ENCODE measurements at places on chromosomes 2 and 18.

GRCh38 chr2:25814681-25815080 is 63.6 kb downstream of the ASXL2 start:
- no peak for DNase-seq

- DNase-seq = no peak
Observed at GRCh38 chr2:171279983-171280790, 119.5 kb upstream of the TLK1 start.

- DNase-seq = no peak
Observed at GRCh38 chr2:40041422-40042382, 262.6 kb upstream of the THUMPD2 start.

GRCh38 chr2:210586381-210586780 is 30.0 kb downstream of the CPS1 start:
- no peak for DNase-seq

DNA sequence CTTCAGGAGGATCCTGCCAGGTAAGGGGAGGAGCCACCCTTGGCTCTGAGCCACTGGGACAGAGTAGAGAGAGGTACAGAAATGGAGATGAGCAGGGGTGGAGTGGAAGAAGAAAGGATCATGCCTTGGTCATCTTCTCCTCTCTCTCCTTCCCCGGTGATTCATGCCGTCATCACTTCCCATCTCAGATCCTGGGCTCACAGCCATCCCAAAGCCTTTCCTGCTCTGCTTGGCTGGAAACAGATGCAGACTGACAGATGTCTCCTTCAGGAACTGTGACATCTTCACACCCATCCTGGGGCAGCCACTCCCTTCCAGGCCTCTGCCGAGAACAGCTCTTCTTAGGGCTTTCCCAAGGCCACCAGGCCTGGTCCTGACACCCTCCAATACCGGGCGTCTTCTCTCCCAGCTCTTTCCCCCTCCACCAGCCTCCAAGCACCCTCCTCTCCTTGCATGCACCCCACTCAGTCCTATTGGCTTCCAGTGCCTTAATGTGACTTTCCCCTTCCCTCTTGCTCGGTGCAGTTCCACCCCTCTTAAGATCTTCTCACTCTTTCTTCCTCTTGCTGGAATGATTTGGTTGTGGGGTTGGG is 58.3 kb upstream of the TNP1 start:
- DNase-seq = no peak

GRCh38 chr2:47486841-47487497 is 84.0 kb downstream of the MSH2 start:
- no peak for DNase-seq

DNA sequence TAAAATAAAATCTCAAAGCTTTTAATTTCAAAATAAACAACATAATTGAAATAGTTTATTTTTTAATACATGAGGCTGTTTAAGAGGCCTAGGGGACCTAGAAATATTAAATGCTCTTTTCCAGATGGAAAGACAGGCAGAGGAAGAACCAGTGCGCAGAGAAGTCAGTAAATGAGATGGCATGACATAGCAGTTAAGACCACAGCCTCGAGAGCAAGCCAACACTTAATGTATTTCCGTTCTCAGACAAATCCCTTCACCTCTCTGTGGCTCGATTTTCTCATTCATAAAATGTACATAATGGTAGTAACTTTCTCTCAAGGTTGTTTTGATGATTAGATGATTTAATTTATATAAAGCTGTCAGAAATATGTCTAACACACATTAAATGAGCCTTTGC is 405.1 kb upstream of the CWC22 start:
- DNase-seq = no peak

DNA sequence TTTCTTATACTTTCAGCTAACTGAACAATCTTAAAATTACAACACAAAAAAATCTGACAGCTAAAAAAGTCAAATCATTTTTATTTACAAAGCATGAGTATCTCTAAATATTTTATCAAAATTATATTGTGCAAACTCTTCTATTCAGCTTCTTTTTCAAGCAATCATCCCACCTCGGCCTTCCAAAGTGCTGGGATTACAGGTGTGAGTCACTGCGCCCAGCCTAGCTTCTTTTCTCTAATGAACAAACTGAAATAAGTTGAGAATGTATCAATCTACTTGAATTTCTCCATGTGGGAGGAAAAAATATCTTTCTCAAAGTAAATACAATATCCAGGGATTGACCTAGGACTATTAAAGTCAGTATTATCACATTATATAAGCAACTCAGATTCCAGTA is 14.9 kb downstream of the NDUFS1 start:
- no peak for DNase-seq

DNA sequence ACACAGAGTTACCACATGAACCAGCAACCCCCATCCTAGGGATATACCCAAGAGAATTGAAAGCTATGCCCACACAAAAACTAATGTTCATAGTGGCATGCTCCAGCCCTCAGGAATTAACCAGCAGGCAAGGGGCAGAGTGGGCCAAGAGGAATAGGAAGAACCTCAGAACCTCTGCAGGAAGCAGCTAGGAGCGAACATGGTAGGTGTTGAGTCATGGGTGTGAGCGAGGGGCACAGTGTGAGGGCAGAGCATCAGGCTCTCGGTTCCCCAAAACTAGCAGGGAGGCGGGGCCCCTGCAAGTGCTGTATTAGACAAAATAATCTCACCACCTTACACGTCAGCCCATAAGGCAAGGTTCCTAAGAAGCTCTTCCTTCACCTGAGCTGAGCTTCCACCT is 5.6 kb upstream of the RUFY4 start:
- DNase-seq = no peak

GRCh38 chr2:223523551-223524001 is 78.6 kb downstream of the SCG2 start:
- no peak for DNase-seq

- DNase-seq = peak; percentile 66
Observed at GRCh38 chr2:61178603-61179545, 16.9 kb downstream of the C2orf74 start.

DNA sequence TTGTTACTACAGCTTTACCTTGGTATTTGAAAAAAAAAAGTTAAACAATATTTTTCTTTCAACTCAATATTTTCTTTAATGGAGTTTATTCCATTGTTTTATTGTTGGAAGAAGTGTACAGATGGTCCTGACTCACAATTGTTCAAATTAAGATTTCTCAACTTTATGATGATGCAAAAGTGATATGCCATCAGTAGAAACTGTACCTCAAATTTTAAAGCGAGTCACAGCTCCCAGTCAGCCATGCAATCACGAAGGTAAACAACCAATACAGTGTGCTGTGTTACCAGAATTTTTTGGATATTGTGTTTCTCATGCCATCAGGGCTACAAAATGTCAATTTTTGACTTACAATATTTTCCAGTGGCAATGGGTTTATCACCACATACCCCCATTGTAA is 54.0 kb upstream of the COL5A2 start:
- DNase-seq = no peak

DNA sequence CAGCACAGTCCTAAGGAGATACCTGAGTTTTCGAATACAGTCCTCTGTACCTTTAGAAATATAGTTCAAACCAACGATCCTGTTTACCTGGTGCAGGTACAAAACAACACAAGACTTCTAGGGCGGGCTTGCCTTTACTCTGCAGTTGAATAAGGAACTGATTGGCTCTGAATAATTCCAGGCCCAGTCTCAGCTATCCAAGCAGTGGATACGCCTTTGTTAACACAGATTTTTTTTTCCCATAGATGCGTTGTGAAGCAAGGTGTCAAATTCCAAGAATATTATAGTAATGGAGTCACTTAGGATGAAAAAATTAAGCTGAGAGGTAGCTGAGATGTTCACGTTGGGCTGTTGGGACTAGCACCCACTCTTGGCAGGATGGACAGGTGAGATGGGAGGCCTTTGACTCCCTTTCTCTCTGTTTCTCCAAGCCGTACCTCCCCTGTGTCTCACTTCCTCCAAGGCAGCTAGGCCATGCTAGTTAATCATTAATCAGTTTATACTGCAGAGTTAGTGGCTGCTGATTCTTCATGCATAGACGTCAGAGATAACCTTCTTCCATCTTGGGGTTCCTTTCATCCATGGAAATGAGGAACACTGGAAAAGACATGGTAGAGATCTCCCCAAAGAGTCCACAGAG is 380.8 kb upstream of the ACVR2A start:
- DNase-seq = no peak

DNA sequence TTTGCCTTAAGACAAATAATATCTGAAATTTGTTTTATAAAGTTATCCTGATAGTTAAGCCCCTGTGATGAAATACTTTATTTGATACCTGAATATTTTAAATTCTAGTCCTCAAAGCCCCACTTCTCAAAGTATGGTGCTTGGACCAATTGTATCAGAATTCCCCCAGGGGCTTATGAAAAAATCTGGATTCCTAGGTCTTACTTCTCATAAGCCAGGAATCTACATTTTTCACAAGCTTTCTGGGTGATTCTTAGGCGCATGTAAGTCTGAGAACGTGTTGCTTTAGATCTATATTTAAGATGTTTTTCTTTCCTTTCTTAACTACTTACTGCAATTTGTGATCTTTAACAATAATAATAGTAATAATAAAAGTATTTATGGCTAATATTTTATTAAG is 53.1 kb downstream of the MYO1B start:
- DNase-seq = no peak

DNA sequence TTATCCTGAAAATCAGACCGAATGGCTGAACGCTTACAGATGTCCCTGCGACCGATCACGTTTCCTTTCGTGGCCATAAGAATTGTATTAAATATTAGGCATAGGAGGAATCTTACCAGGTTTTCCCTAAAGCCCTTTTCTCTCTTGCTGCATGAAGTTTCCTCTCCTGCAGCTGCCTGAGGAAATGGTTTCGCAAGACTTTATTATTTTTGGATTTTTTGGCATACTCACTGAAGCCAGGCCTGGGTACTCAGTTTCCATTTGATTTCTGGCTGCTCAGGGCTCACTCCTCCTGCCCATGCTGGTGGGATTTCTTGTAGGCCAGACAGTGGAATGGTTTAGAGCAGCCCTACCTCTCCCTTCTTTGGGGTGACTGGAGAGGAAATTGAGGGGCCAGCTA is 114.0 kb downstream of the KLHL29 start:
- DNase-seq = no peak

GRCh38 chr18:9571546-9571945 is 42.8 kb downstream of the PPP4R1 start:
- no peak for DNase-seq

- no peak for DNase-seq
Observed at GRCh38 chr2:6309415-6310255, 556.1 kb downstream of the CMPK2 start.

DNA sequence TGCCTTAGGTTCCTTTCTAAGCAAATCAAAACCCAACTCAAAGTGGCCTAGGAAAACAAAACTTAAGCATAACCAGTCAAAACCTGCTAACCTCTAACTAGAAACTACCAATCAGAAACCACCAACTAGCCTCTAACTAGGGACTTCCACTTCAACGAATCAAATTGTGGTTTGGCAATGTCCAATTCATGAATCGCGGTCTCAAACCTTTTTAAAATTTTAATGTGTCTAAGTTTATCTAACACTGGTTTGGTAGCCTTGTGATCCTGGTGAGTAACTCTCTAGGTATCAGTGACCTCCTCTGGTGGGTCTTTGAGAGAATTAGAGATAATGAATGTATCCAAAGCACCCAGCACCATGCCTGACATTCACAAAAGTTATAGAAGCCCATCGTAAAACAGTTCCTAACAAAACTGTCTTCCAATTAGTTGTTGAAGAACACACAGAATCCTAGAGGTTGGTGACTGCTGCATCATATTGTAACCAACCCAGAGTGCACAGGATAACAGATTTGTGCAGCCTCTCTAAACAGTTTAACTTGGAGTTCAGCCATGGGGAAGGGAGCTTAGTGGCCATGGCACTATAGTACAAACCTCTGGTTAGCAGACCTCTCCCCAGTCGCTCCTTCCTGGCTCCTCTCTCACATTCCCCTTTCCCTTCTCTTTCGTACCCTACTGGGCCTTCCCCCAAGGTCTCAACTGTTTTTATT is 45.2 kb upstream of the B3GNT2 start:
- DNase-seq = no peak

- no peak for DNase-seq
Observed at GRCh38 chr2:133956434-133956935, 297.4 kb upstream of the MGAT5 start.

DNA sequence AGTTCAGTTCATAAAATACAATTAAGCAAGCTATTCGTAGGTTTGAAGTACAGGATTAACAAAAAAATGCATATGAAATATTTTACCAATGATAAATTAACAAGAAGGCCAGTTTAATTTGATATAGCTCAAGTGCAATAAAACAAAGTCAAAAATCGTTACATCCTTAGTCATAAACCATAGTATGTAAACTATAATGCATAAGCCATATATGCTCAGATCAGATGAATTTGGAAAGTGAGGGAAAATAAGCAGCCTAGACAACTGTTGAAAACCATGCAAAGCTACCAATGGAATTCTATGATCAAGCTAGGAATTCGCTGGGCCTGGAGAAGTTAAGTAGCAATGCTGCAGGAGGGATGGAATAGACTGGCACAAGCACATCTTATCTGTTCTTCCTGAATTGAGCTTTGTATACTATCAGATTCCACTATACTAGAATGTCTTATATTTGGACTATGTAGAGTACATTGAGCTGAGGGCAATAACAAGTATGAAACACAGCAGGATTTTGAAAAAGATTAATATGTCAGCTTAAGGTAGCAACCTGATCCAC is 682.0 kb downstream of the IRS1 start:
- no peak for DNase-seq

- peak; percentile 52 for DNase-seq
Observed at GRCh38 chr2:238504181-238504931, 77.6 kb downstream of the ASB1 start.

DNA sequence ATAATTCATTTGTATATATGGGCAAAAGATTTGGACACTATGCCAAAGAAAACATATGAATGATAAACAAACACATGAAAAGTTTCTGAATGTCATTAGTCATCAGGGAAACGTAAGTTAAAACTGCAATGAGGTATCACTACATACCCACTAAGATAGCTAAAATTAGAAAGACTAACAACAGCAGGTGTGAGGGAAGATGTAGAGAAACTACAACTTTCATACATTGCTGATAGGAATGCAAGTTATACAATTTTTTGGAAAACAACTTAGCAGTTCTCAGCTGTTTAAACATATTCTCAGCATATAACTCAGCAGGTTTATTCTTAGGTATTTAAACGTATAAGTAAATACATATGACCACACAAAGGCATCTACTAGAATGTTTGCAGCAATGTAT is 563.5 kb upstream of the KLHL29 start:
- no peak for DNase-seq

- DNase-seq = peak; percentile 27
Observed at GRCh38 chr2:96082211-96083063, 33.9 kb downstream of the ADRA2B start.

Measured in activated effector memory CD4-positive, alpha-beta T cell treated with anti-CD3 and anti-CD28 coated beads, Interleukin-2, amount 50 U/mL, for 16 hours (primary cell).